ENCODE measurements at places on chromosomes 16 and 17.

- peaks cover 4% of the 10 kb centered on the region for H3K4me1 ChIP-seq
- DNase-seq: no peak
- no peaks in the 10 kb centered on the region for H3K36me3 ChIP-seq
- H3K27ac ChIP-seq: no peak overlapping the region
- H3K27me3 ChIP-seq: peaks cover 24% of the 10 kb centered on the region
These were observed 63.2 kb upstream of the MARCHF10 start for GRCh38 chr17:62871291-62871690.

DNA sequence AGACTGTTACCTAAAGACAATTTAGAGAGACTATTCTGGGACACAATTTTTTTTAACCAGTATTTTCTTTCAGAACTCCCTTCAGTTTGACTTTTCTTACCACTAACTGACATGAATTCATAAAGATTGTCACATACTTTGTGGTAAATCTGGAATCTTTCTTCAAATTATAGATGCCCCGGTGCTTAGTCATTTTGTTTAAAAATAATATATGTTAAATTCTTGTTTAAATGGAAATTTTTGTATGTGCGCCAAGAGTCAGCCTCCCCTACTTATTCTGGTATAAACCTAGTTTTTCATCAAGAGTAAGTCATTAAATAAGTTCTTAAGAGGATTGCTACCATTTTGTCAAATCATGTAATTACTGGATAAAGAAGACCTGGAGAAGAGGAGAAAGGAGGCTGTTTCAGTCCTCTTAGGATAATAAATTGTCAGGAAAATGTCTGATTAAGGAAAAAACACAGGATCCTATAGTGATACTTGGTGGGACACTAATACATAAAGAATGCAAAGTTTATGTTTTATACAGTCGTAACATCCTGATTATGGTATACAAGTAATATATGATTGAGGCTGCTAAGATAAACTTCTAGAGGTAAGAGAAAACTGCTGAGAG, 424.4 kb downstream of the PMP22 start:
- peak overlapping the region; percentile 89 for H3K27ac ChIP-seq
- no peak overlapping the region for H3K4me3 ChIP-seq
- DNase-seq: peak; percentile 47
- H3K27me3 ChIP-seq: no peaks in the 10 kb centered on the region

- no peaks in the 10 kb centered on the region for H3K36me3 ChIP-seq
- no peak overlapping the region for H3K27ac ChIP-seq
- no peak overlapping the region for H3K4me3 ChIP-seq
These were observed 156.2 kb downstream of the ABCC12 start for GRCh38 chr16:47999595-47999994.

DNA sequence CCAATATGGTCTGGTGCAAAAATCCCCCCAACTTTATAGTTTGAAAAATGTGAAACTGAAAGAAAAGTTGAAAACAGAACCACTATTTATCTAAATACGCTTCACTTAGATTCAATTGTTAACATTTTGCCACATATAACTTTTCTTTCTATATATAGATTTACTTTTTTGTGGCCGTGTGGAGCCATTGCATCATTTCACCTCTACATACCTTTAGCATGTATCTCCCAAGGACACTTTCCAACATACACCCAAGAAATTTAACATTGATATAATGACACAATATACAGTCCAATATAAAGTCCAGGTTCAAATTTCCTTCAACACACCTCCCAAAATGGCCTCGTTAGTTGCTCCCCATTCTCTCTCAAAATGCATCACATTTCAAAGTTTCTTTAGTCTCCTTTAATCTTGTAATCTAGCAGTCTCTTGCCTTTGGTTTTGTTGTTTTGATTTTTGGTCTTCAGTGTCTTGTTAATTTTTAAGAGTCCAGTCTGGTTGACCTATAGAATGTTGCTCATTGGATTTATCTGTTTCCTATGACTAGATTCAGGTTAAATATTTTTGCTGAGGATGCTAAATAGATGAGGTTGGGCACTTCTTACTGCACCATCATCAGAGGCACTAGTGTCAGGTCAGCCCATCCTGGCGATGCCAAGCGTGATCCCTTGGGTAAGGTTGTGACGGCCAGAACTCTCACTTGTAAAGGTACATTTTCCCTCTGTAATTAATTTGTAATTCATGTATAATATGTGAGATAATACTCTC, 64.3 kb upstream of the BCAR1 start:
- peaks cover 8% of the 10 kb centered on the region for H3K4me1 ChIP-seq
- H3K27me3 ChIP-seq: no peaks in the 10 kb centered on the region
- H3K27ac ChIP-seq: no peak overlapping the region
- no peak for DNase-seq

Data from mesenchymal stem cell (in vitro differentiated cells and primary cell).